Non-pigmented ciliary epithelial cell (primary cell): ENCODE measurements at places on chromosomes 2 and 18.

DNA sequence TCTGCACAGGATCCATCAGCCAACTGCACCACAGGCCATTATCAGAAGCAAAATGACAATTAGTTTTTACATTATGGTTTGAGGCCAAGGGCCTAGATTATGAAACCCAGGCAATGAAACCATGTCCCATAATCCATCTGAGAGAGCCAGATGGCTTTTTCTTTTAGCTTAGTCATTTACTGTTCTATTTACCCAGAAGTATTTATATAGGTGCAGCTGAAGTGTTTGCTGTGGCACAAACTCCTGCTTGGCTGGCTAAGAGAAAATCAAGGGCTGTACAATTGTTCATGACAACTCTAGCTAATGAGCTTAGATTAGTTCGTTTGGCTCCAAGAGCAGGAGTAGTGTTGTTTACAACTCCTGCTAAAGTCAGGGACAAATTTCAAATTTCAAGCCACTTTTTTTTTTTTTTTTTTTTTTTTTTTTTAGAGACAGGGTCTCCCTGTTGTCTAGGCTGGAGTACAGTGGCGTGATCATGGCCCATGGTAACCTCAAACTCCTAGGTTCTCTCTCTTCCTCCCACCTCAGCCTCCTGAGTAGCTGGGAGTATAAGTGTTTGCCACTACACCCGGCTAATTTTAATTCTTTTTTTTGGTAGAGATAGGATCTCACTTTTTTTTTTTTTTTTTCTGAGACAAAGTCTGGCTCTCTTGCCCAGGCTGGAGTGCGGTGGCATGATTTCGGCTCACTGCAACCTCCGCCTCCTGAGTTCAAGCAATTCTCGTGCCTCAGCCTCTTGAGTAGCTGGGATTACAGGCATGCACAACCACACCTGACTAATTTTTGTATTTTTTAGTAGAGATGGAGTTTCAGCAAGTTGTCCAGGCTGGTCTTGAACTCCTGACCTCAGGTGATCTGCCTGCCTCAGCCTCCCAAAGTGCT lies 18.4 kb upstream of the REV1 start:
- no peak for DNase-seq

GRCh38 chr2:133641497-133641896 lies 73.2 kb upstream of the NCKAP5 start:
- DNase-seq, result no peak

DNA sequence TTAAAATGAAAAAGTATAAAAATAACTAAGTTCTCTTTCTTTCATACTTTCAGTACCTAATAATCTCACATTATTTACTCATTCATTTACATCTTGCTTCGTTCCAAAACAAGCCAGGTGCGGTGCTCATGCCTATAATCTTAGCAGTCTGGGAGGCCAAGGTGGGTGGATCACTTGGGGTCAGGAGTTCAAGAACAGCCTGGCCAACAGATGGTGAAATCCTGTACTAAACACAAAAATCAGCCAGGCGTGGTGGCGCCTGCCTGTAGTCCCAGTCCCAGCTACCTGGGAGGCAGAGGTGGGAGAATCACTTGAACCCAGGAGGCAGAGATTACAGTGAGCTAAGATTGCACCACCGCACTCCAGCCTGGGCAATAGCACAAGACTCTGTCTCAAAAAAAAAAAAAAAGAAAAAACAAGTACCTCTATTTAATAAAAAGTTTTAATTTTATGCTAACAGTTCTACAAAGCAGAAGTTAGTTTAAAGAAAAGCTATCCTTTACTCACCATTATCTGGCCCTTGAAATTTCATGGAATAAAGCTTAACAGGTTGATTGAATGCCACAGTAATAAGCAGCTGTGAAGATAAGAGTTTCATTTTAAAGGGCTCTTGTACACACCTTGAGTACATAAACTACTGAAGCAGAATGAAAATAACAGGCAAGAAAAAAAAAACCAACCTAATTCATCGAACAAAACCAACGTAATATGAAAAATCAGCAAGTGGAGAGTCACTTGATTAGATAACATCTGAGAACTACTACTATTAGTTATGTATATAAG lies 22.5 kb downstream of the TXNL1 start:
- DNase-seq, result no peak

DNA sequence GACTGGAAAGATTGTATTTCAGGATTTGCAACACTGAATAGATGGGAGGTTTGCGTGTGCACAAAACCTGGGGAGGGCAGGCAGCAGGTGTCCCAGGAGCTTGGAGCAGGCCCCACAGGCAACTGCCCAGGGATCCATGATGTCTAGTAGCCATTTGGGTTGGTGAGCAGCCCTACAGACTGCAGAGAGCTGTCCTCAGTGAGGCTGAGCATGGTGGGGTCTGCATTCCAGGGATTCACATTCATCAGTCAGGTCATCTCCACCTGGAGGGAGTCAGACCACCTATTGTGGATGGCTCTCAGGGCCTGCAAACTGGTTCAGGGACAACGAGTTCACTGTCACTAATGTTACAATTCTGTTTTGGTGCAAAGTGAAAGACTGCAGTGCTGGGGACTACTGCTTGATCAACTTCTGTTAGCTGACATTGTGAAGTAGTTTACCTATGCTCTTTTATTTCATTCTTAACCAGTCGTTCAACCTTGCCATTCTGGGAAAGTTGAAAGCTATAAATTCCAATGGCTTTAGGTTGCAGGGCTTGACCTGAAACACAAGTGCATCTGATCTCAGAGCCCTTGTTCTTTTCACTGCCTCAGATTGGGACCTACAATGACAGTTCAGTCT lies 222.6 kb downstream of the ZNF407 start:
- DNase-seq, result no peak

DNA sequence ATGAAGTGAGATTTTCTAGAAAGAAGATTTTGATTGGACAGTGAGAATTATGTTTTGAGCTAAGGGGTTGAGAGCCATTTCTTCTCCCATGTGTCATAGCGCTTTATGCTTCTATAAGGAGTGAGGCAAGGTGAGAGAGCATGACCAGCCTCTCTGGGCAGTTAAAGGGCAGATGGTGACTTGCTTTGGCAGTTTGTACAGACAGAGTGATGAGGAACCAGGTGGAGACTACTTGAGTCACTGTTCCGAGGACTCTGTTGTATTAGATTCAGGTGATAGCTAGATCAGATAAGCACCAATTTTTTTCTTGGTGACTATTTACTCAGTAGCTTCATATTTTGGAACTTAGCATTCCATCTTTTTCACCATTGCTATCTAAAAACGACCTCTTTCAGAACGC lies 4.5 kb downstream of the CRIM1 start:
- no peak for DNase-seq

GRCh38 chr18:76619621-76620315 lies 124.7 kb upstream of the ZNF516 start:
- no peak for DNase-seq

GRCh38 chr2:80852808-80853139 lies 548.2 kb upstream of the LRRTM1 start:
- no peak for DNase-seq

- no peak for DNase-seq
Measured at GRCh38 chr2:86305195-86305914, 32.1 kb downstream of the REEP1 start.

GRCh38 chr2:179817181-179817841 lies 44.1 kb downstream of the ZNF385B start:
- no peak for DNase-seq

- no peak for DNase-seq
Measured at GRCh38 chr2:16493788-16494187, 171.8 kb downstream of the CYRIA start.

DNA sequence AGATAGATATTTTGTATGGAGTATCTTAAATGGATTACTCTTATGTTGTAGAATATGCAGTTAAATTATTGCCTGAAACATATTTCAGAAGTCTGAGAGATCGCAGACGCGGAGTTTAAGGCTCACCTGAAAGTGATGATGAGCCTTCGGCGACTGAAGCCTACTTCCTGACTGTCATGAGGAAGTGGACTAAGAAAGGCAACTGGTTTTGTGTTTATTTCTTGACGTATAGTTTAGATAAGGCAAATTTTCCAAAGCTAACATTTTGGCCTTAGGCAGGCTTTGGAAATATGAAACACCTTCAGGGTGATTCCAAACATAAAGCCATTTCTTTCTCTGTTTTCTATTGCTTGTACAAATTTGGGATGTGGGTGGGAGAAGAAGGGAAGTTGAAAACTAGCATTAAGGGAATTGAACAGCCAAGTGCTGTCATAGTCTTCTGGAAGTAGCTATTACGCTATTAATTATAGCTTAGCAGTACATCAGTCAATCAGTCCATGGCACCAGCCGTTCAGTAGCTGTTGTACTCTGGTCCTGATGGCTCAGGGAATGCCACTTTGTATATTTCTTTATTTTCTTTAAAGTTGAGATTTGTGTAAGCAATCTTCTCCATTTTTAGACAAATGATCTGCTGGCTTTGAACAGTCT lies 1.5 kb downstream of the GRHL1 start:
- DNase-seq, result no peak

DNA sequence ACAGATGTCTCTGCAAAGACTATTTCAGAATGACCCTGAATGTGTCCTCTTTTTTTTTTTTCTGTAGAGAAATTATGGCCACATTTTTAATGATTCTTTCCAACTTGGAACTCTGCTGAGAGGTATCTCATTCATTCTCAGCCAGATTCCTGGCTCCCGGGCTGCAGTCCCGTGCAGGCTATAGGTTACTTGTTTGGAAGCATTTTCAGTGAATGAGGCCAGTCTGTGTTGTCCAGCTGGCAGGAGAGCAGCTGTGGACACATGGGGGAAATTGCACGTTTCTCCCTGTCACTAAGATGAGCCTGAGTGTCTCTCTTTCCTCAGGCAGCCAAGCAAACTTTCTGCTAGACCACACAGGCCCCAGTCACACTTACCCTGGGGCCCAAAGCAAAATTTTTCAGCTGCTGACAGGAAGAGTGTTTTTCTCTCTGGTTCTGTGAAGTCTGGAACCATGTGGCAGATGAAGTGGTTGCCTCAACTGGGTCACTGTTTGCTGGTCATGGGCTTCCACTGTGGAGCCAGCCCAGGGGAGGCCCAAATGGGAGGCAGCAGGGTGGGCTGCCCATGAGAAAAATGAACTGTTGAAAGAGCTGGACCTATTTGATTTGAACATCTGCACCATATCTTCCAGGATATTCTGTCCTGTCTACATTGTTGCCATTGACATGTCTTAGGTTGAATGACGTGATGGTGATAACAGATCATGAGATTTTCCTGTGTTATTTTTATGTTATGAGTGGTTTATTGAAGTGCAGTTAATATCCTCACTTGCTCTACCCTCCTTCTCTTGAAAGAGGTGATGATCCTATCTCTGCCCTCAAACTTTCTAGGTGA lies 431.2 kb downstream of the LPIN1 start:
- no peak for DNase-seq

GRCh38 chr2:64869126-64869525 lies 120.1 kb upstream of the SLC1A4 start:
- no peak for DNase-seq
